Lower leg skin (tissue), 4 donors: ENCODE measurements at places on chromosomes 7 and 10.
A peak's percentile ranks its signal among the peaks of the same experiment; 100 is the strongest.

DNA sequence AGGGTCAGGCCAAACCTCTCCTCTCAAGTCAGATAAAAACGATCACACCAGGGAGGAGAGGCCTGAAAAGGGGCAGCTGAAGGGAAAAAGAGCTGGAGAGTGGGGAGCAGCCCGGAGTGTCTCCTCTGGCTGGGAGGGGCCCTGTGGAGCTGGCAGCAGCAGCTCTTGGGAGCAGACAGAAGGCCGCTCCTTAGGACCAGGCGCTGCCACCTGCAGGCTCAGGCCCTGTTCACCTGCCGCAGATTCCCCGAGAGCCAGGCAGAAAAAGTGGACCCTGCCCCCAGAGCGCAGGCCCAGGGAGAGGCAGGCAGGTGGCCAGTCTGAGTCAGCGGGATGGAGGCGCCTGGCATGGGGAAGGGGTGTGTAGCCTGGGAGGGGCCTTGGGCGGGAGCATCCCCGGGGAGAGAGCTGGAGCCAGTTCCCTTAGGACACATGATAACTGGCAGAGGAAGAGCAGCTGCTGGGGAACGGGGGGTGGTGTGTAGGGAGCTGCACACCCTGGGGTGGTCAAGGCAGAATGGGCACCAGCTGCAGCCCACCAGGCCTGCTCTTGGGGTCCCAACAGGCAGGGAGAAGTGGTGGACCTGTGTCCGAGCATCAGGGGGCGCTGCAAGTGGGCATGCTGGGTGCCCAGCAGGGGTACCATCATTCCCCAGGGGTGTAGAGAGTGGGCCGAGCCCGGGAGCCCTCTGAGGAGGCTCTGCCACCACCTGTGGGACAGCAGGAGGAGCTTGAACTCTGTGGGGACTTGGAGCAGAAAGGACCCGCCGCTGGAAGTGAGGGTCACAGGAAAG is 177.2 kb upstream of the RHEB start:
- no peak for DNase-seq

DNA sequence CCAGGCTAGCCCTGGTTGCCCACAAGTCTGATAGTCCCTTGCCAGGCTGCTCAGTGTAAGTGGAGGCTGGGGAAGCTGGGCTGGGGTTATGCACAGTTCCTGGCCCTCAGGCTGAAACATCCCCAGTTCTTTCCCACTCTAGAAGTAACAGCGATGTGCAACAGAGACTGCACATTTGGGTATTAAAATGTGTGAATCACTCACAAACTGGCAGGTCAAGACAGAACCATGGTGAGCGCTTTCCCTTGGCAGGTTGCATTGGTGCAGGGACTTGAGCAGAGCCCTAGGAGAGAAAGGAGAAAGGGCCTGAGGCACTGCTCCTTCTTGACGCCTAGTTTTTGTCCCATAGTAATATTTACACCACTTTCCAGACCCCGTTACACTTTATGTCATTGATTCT is 56.1 kb upstream of the SLC35B4 start:
- DNase-seq, result no peak

- DNase-seq, result no peak
Observed at GRCh38 chr7:43491984-43492383, 90.9 kb upstream of the STK17A start.

DNA sequence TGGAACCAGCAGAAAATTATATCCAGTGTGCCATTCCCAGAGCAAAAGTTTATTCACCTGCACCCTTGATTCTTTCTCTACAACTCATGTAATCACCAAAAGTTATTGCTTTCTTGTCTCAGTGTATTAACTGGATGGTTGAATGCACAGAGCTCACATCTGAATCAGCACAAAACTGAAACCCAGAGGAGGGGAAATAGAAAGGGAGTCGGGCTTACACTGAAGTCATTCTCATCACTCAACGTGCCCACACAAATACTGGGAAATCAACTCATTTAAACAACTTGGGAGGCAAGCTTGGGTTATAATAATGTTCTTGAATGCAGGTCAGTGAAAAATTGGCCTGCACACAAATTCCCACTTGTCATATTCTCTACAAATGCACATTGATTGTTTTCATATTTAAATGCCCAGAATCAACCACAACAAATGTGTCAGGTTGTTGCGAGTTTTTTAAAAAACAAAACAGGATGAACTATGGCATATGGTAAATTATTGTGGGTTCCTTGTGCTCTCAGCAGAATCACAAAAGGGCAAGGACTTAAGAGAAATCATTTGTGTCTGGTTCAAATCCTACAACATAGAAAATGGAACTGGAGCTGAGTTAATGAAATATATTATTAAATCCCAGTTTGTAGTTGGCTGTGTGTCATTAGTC is 125.9 kb upstream of the NOBOX start:
- no peak for DNase-seq

DNA sequence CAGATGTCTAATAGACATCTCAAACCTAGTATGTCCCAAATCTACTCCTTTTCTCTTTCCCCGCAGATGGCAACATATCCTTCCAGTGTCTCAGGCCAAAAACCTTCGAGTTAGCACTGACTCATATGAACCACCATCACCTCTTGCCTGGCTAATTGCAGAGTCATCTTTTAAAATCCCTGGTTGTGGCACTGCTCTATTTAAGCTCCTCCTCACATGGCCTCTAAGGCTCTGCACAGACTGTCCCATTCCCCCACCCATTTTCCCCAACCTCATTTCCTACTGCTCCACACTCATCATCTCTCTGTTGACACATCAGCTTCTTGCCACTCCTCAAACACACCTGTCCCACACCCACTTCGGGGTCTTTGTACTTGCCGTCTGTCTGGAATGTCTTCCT is 16.8 kb upstream of the HBP1 start:
- no peak for DNase-seq

DNA sequence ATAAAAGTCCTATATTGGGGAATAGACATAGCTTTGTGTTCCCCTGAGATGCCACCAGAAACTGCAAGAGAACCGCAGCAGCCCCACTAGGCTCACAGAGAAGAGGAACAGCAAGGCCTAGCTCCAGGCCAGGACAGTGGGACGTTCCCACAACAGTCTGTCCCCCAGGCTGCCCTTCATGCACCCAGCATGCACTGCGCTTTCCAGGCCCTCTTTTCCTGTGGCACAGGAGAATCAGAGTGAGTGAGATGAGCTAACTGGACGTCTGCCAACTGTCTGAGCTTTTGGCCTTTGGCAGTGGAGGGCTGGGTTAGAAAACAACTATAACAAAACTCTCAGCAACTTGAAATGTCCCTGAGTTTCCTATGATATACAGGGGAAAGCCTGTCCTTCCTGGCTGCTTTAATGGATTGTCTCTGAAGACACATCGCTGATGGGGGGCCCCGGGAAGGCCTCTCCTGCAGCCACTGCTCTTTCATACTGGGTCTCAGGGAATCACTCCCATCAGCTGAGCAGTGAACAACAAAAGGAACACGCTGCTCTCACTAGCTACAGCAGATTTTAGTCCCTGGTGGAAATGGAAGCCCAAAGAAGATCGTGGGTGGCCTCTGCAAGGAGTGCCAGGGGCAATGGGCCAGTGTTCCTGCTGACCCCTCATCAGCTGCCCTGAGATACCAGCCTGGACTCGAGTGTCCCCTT is 53.5 kb downstream of the PODXL start:
- DNase-seq, result peak; percentile 85

DNA sequence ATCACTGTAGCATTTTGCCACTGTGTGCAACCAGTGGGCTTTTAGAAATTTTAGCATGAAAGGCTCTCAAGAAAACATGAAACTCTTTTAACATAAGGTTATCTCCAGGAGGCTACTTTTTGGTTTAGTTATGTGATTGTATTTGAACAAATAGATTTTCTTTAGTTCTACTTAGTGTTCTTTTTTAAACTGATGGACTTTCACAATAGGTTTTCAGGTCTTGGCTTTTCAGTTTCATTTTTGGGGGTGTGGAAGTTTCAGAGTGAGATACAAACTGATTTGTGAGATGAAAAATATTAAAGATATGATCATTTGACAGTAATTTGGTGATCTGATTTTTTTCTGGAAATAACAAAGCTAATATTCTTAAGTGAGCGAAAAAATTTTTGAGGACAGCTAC is 344.1 kb downstream of the PHF14 start:
- no peak for DNase-seq

GRCh38 chr10:124074501-124075109 is 18.8 kb downstream of the CHST15 start:
- no peak for DNase-seq

GRCh38 chr10:84842593-84842992 is 514.2 kb downstream of the CCSER2 start:
- no peak for DNase-seq

DNA sequence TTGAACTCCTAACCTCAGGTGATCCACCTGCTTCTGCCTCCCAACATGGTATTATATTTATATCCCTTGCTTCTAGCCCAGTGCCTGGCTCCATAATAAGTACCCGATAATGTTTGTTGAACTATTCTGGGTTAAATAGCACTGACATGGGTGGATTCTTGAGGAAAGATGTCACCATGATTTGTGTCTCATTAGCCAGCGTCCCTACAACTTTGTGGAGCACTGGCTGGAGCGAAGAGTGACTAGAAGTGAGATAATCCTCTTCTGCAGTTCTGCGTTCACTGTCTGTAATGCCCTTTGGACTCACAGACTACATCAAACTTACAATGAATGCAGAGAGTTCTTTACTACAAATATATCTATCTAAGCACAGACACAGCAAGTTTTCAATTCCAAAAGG is 16.9 kb upstream of the AKR1E2 start:
- DNase-seq, result no peak

GRCh38 chr7:68224041-68224741 is 1227.6 kb downstream of the TYW1 start:
- no peak for DNase-seq

- DNase-seq, result no peak
Observed at GRCh38 chr7:127409629-127410028, 17.1 kb upstream of the ZNF800 start.

DNA sequence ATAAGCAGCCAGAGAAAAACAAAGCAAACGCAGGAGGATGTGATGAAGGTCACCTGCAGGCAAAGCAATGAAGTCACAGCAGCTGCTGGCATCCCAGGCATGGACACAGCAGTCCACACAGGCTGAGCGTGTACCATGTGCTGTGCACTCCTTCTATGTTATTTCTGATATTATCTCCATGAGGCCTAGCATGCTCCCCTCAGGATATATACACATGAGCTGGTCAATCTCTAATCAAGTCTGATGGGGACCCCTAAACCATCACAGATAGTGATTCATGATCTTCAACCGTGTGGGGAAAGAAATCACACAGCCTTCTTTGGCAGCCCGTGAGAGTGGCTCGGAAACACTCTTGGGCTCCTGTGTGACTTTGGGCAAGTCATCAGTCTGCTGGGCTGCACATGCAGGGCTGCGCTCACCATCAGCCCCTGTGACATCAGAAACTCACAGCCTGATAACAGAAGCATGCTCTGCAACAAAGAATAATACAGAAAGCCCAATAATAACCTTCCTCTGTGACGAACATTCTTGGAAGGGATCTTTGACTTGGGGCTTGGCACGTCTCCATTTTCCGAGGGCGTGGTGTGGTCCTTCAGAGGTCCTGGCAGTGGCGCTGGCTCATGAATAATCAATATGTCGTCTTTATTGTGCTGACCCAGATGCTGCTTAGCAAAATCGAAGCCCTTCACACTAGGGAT is 83.0 kb upstream of the ATP6V0A4 start:
- peak; percentile 88 for DNase-seq

DNA sequence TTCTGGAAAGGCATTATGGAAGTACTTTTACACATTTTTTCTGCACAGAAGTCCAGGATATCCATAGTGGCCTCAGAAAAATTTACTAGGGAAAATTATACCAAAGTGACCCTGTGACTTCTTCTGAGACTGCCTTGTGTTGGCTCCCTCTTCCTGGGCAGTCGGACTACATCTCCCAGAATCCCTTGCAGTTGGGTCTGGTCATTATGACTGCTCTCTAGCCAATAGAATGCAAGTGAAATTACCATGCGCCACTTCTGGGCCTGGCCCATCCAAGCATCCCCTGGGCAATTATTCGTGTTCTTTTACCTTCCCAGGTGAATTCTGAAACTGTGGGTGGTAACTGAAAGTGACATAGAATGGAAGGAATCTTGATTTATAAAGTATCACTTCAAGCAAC is 430.9 kb downstream of the ACTR3B start:
- no peak for DNase-seq

GRCh38 chr7:38154278-38154677 is 23.8 kb upstream of the STARD3NL start:
- DNase-seq, result no peak

GRCh38 chr10:116490028-116490662 is 55.6 kb upstream of the PNLIP start:
- no peak for DNase-seq

- DNase-seq, result peak; percentile 69
Observed at GRCh38 chr10:125265579-125265955, 105.2 kb upstream of the CTBP2 start.

DNA sequence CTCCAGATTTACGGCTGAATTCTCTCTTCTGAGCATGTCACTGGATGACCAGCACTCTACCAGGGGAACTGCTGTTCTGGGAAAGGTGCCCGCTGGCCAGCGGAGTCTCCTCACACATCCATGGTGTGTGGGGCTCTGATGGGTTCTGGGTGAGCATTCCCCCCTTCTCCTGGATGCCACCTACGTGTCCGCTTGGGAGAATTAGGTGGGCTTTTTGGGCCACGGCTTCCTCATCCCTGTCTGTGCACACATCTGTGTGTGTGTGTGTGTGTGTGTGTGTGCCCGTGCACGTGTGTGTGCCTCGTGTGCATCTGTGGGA is 163.0 kb downstream of the DNAJB6 start:
- DNase-seq, result no peak

DNA sequence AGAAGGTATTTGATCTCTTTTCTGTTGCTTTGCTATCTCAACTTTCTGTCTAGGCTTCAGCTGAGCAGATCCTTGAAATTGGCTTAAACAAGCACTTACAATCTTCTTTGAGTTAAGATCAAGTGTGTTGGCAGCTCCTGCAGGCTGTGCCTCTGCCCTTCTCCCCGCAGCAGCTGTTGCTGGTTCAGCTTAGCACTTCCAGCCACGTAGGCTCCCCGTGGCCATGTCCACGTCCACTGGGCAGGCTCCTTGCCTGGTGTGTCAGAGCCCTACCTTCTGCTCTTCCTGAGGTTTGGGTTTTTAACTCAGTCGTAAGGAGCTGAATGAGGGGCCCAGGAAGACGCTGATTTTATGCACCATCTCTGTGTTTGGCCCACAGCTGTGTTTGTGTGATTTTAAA is 47.2 kb downstream of the CAMK1D start:
- DNase-seq, result no peak

DNA sequence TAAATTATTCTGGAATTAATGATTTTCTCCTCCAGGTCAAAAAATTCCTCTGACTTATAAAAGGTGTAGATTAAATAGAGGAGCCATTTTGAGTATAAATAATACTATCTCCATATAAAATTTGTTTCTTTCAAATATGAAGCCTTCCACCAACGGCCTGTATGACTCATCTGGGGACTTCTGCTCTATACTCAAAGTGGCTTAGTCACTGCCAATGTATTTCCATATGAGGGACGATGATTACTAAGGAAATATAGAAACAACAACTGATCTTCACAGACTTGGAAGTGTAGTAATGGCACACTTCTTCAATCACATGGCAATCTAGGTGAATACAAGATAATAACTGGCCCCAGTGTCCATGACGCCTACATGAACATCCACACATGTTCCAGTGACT is 335.6 kb upstream of the HGF start:
- DNase-seq, result no peak

- DNase-seq, result no peak
Observed at GRCh38 chr7:8499128-8499527, 65.7 kb downstream of the NXPH1 start.
